Ecto neural progenitor cell (in vitro differentiated cells): ENCODE measurements at places on chromosomes 3 and 15.

- no peak for DNase-seq
These were observed 110.8 kb upstream of the RAD18 start for GRCh38 chr3:9074079-9074478.

DNA sequence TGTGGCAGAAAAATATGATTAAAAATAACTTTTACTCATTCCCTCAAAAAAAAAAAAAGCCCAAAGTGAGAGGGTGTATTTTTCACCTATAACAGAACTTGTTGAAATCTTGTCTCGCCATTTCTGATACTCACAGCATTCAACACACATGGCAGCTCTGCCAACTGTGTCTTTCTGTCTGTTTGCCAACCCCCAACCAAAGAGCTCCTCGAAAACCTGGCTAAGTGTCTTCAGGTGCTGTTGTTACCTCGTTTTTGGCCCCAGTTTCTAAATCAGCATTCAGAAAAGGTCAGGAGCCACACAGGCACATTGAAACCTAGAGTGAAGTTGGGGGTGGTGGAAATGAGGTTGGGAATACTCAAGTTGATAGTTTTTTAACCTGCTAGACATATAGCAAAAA is 123.5 kb downstream of the TMEM108 start:
- no peak for DNase-seq

- DNase-seq, result no peak
These were observed 26.0 kb downstream of the ACSBG1 start for GRCh38 chr15:78208341-78208844.

DNA sequence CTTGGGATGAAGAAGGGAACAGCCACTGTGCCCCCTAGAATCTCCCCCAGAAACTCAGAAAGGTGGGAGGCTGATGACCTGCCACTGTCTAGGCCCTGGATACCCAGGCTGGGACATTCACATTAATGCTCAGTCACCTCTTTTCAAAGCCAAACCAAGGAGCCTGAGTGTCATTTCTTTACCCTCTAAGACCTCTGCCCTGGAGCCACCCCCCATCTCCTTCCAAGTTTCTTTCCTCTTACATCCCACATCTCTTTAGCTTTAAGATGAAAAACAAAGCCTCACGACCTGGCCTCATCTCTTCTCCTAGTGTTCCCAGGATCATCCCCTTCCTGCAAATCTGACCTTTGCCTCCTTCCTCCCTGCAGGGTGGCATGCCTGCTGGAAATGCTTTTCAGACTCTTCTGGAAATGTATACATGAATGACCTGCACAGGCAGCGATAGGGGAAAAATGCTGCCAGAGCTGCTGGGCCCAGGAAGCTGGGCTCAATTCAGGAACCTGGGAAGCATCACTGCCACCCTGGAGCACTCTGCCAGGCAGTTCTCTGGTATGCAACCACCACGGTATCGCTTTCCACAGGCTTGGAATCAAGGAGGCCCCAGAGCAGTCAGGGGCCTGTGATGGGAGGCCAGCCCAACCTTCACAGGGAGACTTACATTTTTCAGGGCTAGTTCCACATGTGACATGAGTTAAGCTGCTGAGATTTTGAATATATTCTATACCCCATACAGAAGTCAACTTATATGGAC is 67.6 kb downstream of the DAPK2 start:
- DNase-seq, result peak; percentile 41

- no peak for DNase-seq
These were observed 61.9 kb upstream of the C3orf80 start for GRCh38 chr3:160163229-160163878.

GRCh38 chr3:177595530-177596188 is 398.4 kb upstream of the TBL1XR1 start:
- DNase-seq, result no peak

- no peak for DNase-seq
These were observed 34.3 kb upstream of the BSN start for GRCh38 chr3:49519916-49520385.

- no peak for DNase-seq
These were observed 48.7 kb downstream of the FGF7 start for GRCh38 chr15:49471733-49472132.

DNA sequence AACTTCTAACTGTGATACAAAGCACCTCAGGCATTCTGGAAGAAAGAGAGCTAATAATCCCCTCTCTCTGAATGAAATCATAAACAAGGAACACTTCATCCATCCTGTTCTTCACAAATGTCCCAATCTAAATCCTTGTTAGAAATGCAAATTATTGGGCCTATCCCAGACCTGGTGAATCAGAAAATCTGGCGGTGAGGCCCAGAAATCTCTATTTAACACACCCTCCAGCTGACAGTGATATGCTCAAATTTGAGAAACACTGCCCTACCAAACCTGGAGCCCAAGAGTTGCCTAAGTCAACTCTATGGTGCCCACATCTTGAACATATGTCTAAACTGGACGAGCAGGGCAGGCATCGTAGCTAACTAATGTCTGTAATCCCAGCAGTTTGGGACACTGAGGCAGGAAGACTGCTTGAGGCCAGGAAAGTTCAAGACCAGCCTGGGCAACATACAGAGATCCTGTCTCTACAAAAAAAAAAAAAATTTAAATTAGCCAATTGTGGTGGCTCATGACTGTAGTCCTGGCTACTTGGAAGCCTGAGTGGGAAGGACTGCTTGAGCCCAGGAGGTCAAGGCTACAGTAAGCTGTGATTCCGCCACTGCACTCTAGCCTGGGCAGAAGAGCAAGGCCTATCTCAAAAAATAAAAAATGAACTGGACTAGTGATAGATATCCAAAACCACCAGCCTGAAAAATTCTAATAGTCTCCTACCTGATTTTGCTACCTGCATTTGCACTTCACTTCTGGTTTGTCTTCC is 23.1 kb downstream of the SCAP start:
- no peak for DNase-seq

- no peak for DNase-seq
These were observed 6.8 kb downstream of the UBE3A start for GRCh38 chr15:25431836-25432561.
